ENCODE measurements at places on chromosomes 1 and 21. TPM values are rescaled to one million over a fixed set of nuclear protein-coding genes. Genes with fewer than 3 reads are reported as not detected.

- no peak for DNase-seq
These were observed 11.8 kb upstream of the FASLG start for GRCh38 chr1:172647110-172647564.

ITLN2 gene
- not detected for polyA plus RNA-seq

IFI6 gene
- polyA plus RNA-seq: 164 TPM

DNA sequence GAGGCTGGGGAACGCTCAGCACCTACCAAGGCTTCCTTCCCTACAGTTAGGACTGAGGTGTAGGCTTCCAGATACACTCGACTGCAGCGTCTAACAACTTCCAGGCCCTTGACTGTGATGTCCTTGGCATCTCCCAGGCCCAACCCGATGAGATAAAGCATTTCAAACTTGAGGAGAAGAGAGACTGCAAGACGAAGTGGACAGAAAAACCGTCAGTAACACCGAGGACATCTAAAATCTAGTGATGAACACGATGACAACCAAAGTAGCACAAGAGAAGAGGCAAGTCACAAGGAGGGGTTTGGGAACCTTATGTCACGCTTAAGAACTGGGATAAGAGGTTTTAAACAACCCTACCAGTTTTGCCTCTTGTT lies 314 bp downstream of the DPH5 start:
- no peak for DNase-seq

DNA sequence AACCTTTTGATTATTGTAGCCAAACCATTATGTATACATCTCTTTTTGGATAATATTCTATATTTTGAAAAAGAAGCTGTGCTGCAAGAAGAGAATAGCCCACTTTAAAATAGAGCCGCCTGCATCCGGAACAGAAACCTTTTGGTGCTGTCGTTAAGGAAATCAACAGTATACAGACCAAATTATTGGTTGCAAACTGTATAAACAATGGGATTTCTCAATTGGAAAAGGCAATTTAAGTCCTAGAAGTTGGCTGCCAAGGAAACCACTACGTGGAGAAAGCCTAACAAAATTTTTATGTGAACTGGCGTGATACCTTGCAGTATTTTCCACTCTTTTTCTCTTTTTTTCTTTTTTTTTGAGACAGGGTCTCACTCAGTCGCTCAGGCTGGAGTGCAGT lies 25.8 kb downstream of the DESI2 start:
- no peak for DNase-seq

DNA sequence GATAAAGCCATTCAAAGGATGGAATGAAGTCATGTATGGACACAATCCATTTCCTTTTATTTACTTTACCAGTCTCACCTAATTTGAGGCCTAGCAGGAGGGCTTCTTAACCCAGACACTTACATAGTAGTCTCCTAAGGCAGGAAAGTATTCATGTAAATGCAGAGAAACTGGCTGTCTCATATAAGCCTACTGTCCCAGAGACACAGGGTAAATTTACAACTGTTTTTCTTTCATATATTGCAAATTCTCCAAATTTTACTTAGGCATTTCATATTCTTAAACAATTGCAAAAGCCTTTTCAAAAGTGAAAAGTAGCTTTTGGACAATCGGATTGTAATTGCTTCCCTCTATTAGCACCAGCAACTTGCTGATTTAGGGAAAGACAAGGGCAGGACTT lies 29.9 kb downstream of the SPAG17 start:
- no peak for DNase-seq

- no peak for DNase-seq
These were observed 72.0 kb downstream of the NPHP4 start for GRCh38 chr1:5920201-5920600.

GRCh38 chr1:156639601-156640101 lies 2.3 kb upstream of the BCAN start:
- no peak for DNase-seq

GRCh38 chr1:153509729-153510354 lies 25.9 kb downstream of the S100A6 start:
- DNase-seq: peak; percentile 22

DNA sequence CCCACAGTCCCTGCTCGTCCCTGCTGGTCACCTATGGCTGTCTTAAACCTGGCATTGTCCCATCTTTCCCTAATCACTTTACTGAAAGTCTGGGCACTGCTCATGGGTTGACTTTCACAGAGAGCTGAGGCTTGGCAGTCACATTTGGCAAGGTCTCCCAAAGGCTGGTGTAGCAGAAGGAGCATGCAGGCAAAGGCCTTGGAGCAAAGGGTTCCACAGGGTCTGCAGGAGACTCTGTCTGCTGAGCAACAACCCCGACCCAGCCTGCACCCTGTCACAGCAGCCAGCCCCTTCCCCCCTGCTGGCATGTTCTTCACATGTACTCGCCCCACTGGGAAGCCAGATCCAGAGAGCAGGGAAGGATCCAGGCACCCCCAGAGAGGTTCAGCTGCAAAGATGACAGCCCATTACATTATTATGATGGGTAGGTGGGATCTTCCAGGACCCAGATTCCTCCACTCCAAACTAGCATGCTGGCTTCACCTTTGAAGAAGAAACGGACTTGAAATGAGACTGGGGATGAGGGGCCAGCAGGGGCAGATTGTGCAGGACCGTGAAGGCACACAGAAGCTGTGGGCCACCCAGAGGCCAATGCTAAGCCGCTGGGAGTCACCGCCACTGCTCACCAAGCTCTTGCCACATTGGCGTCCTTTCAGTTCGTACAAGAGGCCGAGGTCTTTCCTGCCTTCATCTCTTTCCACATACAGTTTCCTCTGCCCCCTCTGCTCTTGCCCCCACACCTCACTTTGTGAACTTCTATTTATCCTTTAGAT lies 14.2 kb upstream of the TMEM125 start:
- DNase-seq: no peak

DNA sequence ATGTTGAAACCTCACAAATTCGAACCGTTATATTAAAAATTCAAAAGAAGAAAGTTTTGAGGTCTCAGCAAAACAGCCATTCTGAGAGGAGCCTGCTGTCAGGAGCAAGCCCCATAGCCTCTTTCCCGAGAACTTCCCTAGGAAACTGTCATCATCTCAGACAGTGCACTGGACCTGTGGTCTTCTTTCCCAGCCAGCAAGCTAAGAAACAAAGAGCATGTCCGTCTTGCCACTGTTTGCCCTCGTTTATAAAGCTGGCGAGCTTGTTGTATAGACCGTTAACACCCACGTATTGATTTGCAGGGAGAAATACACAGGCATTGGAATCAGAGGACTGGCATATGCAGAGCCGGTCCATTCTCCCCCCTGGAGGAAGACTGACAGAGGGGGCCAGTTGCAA lies 407.0 kb downstream of the NPHP4 start:
- no peak for DNase-seq

DNA sequence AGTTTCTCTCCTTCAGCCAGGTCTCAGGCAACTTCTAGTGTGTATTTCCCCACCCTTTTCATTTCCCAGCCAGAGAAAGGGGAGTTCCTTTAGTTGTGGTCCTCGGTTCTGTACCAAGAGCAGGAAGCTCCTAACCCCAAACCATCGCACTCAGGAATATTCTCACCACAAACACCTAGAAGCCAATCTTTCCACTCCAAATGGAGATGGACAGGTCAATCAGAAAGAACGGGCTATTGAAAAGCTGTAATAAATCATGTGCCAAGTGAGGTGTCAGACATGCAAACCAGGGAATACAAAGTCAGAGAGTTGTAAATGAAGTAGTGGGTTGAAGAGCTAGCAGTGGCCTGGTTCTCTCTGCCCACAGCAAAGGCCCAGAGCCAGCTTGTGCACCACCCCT lies 77.2 kb downstream of the KCNN3 start:
- DNase-seq: no peak

CFHR4 gene
- not detected for polyA plus RNA-seq

ATP1A1 gene
- polyA plus RNA-seq: 432 TPM

- DNase-seq: peak; percentile 33
These were observed 115.1 kb upstream of the TMEM51 start for GRCh38 chr1:15038232-15039016.

BTBD19 gene
- polyA plus RNA-seq: 0.42 TPM

- DNase-seq: no peak
These were observed 61.8 kb upstream of the PTGFRN start for GRCh38 chr1:116847688-116848531.

RAB42 gene
- polyA plus RNA-seq: 0.97 TPM

GRCh38 chr1:33057095-33057494 lies 20.4 kb upstream of the AK2 start:
- no peak for DNase-seq

DNA sequence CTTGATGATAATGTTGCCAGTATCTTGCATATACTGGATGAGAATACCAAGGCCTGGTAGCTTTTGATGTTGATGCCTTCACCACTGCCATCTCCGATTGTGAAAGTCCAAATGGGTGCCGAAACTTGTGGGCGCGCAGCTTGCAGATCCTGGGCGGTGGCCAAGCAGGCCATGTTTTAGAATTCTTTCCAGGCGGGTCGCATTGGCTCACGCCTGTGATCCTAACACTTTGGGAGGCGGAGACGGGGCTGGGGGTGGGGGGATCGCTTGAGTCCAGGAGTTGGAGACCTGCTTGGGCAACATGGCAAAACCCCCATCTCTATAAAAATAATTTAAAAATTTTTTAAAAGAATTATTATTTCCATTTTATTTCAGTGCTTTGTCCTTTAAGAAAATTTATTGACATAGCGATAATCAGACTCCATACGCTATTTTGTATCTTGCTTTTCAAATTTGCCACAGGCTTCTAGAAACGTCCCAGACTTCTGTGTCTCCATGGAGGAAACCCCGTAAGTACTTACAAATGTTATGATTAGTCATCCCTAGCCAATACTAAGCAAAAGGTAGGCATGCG lies 592 bp upstream of the ZNF326 start:
- no peak for DNase-seq

LDLRAD1 gene
- polyA plus RNA-seq: not detected

Measured in brain (organoid and tissue), 16 donors.